CD14-positive monocyte (primary cell): ENCODE measurements at places on chromosomes 7 and 10.

- no peak for DNase-seq
Measured at GRCh38 chr10:81008726-81009125, 471.0 kb downstream of the SH2D4B start.

DNA sequence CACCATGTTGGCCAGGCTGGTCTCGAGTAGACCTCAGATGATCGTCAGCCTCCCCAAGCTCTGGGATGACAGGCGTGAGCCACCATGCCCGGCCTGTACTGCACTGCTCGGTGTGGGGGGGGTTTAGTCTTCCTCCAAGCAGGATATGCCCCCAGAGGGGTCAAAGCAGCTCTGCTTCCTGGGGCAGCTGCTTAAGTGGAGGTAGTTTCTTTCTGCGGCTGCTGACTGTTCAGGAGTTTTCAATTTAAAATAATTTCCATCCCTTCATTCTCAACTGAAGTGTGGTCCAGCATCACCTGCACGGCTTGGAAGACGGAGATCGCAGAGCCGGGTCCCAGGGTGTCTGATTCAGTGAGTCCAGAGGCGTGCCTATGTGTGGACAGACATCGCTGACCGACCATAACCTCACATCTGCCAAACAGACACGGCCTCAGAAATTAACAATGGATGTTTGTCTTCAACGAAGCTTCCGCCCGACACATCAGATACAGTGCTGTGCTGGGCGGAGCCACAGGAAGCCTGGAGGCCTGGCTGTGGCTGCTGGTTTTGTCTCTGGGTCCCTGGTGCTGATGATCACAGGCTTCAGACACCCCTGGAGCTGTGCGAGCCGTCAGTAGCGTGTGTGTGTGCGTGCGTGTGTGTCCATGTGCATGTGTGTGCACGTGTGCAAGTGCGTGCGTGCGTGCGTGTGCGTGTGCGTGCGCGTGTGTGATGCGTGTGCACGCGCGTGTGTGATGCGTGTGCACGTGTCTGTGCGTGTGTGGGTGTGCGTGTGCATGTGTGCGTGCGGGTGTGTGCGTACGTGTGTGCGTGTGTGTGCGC is 226.5 kb upstream of the PITRM1 start:
- no peak for DNase-seq

- no peak for DNase-seq
Measured at GRCh38 chr10:98488669-98489430, 42.1 kb upstream of the HPS1 start.

GRCh38 chr10:33600381-33600780 is 265.9 kb upstream of the NRP1 start:
- no peak for DNase-seq

DNA sequence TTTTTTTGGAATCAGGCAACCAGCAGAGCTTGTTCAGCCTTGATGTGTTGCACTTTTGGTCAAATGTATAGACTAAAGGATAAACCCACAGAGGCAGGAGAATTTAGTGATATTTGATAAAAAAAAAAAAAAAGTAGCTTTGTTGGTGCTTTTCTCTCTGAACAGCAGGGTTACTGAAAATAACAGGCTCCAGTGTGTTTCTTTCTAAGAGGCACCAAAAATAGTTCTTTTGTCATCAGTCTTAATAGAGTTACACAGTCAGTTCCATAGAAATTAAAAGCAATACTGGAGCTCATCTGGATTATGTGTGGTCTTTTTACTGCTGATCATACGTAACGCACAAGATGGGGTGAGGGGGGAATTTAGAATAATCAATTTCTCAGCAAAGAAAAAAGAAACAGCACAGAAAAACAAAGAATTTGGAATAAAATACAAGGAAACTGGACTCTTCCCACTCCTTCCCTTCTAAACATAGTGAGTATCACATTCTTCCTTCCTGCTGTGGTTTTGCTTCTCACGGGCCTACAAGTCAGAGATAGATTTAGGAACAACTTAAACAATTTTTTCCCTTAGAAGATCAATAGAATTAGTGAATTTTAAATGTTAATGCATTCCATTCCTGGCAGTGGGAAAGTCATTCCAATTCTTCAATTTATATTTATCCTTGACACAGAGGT is 178.8 kb upstream of the AKR1E2 start:
- no peak for DNase-seq

- DNase-seq: no peak
Measured at GRCh38 chr10:97551271-97551670, 21.3 kb upstream of the ANKRD2 start.

GRCh38 chr10:43479275-43479674 is 42.4 kb downstream of the ZNF487 start:
- DNase-seq: no peak
